ENCODE measurements at places on chromosomes 5 and 9.

DNA sequence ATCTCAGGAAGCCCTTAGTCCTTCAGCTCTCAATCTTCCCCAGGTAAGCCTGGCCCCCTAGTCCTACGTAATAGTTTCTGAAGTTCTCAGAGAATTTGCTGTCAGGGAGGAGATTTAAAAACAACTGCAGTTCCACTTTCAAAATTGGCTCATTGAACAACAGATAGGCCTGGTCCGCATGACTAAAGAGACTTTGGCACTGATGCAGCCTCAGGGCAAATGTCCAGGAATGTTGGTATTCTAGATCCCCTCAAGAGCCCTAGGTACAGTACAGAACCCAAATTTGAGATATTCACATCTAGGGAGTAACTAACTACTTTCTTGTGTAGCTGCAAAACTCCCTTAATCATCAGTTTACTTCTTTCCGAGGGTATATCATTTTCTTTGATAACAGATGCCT, 162.8 kb downstream of the GABRG2 start:
- DNase-seq = no peak

DNA sequence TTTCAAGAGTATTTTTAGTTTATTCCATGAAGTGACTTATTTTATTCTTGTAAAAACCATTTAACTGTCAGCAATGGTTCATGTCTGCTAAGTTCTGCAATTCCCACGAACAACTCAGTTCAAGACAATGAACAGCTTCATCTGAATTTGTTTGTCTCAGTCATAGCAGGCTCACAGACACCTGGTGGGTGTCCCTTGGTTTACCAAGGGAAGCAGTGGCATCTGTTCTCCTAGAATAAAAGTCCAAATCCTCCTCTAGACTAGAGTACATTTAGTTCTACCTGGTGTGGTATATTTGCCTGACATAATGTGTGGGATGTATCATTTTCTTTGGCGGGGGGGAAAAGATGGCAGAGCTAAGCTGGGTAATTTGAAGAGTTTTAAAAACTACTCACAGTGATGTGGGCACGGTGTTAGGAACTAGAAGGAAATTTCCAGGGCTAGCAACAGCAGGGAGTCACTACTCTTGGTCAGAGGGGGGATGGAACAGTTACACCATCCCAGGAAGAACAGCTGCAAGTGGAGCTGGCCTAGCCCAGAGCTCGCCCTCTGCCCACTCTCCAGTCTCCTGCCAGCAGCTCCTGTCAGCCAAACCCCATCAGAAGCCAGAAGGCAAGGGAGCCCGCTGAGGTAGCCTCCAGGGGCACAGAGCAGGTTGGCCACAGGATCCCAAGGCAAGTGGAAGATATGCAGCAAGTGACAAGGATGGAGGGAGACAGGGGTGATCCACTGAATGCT, 100.3 kb downstream of the PJA2 start:
- DNase-seq = no peak

DNA sequence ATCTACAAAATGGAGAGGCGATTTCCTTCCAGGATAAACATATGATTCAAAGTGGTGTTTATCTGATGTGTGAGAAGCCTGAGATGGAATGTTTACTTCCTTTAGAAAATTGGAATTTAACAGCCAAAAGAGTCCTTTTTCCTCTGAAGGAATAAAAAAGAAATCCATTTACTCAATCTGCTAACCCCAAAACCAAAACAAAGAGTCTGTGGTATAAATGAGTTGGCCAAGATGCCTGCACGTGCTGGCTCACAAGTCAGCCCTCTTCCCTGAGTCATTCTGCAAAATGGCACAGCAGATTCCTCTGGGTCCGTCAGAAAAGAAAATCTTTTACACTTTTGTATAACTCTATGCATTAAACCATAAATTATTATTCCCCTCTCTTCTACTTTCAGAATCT, 60.8 kb downstream of the EBF1 start:
- DNase-seq = no peak

- DNase-seq = no peak
Observed at GRCh38 chr5:10511741-10512640, 51.9 kb upstream of the ANKRD33B start.

DNA sequence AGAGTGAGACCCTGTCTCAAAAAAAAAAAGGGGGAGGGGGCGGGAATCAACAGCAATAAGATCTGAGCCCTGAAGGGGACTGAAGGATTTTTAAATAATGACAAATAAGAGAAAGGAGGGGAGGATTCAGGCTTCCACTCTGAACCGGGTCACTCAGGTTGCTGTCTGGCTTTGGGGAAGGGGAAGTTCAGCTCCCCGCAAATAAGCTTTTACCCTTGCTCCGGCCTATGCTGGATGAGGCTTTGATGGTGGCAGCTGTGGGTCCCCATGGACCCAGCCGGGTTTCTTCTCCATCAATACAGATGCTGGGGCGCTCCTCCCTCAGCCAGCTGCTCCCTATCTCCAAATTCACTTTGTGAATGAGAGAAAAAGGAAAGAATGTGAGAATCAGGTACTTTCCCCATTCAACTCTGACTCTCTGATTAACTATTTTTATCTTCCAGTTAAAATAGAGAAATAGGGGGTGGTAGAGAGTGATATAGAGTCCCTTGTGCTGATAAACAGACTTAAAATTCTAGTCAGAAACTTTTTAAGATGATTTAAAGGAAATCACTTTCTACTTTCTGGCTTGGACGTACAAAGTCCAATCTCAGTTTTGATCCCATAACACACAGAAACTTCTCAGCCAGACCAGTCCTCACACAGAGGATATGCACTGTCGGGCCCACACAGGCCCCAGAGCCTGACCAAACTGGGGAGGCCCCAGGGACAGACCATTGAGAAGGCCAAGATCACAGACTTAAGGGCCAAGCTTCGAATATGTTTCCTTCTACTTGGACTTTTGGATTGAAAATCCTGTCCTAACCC, 39.6 kb downstream of the C5orf15 start:
- DNase-seq = no peak

GRCh38 chr5:180230017-180230416, 21.0 kb upstream of the RASGEF1C start:
- DNase-seq = no peak
